ENCODE measurements at places on chromosomes 6 and 20.

DNA sequence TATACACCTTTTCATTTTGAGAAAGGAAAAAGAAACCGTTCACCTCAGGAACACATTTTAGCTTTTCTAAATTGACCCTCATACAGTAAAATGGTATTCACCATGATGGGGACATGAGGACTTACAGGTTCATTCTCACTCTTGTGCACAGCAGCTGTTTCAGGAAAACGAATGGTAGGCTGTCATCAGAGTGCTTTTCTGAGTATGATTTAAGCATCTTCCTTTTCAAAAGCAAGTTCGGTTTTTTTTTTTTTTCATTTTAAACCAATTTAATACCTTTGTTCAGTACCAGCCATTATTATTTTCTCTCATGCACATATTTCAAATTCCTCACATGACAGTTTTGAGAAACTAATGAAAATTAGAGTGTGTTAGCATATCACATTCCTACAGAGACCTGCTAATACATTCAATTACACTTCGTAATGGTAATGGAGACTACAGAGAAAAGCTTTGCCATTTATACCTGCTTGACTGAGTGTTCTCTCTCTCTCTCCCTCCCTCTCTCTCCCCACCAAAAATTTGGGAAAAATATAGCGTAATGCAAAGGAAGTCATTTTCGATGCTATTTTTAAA is 129.2 kb downstream of the SAMD5 start:
- no peak for DNase-seq

DNA sequence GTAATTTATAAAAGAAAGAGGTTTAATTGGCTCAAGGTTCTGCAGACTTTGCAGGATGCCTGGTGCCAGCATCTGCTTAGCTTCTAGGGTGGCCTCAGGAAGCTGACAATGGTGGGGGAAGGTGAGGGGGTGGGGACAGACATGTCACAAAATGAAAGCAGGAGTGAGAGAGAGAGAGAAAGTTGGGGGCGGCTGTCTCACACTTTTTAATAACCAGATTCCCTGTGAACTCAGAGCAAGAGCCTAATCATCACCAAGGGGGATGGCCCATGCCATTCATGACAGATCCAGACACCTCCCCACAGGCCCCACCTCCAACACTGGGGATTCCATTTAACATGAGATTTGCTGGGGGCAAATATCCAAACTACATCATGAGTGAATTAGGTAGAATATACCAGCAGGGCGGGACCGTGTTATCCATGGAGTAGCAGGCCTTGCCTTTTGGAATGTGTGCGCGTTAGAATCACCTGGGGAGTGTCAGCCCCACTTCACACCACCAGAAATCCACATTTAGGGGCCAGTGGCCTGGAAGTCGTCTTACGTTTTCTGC is 258.8 kb downstream of the CDH4 start:
- no peak for DNase-seq

DNA sequence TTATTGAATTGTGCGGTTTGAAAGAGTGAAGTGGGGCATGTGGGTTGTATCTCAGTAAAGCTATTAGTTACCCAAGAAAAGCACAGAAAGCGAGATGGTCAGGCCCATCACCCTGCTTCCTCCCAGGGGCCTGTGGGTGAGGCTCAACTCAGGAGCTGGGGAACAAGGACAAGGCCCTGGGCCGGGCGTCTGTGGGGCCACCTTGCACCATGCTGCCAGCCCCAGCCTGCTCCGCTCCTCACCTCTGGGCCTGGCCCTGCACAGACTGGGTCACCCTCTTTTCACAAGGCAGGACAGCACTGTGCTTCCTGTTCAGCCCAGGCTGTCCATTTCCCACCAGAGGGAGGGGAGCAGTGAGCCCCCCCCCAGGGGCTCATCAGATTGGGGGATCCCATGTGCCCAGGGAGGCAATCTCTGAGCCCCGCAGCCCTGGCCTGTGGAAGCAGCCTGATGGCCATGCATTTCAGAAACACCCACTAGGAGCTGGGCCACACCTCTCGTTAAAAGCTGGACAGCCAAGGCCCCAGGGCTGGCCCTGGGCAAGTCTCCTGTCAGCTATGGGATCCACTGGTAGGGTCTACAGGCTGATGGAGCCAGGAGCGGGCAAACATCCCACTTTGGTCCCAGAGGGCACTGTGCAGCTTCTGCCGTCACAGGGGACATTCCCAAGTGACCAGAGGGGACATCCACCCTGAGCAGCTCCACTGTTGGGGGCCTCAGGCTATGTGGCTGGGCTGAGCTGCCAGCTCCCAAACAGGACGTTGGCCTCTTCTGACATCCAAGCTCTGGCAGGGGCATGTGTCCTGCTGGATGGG is 55.9 kb downstream of the YTHDF1 start:
- DNase-seq, result no peak

DNA sequence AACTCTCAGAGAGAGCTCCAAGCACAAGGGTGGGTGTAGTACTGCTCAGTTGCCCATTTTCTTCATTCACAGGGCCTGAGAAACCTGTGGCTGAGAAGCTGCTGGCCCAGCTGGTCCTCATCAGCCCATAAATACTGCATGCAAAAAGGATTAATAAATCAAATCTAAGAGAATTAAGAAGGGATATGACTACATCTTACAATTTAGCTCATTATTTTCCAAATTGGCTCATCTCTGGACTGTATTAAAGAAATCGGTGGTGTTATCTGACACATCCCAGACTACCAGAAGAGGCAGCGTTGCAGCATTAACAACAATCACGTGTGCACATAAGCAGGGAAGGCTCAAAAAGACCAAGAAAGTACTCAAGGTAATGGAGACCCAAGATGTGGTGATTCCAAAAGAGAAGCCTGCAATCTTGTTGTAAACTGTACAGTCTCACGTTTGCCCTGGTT is 90.7 kb downstream of the CD24 start:
- DNase-seq, result no peak

GRCh38 chr6:121321282-121321681 is 13.0 kb downstream of the TBC1D32 start:
- no peak for DNase-seq

- no peak for DNase-seq
These were observed 140.7 kb upstream of the TMEM170B start for GRCh38 chr6:11396860-11397259.

- DNase-seq, result no peak
These were observed 404.6 kb upstream of the IRAK1BP1 start for GRCh38 chr6:78462728-78463127.

GRCh38 chr20:13671512-13671911 is 32.8 kb upstream of the TASP1 start:
- no peak for DNase-seq

DNA sequence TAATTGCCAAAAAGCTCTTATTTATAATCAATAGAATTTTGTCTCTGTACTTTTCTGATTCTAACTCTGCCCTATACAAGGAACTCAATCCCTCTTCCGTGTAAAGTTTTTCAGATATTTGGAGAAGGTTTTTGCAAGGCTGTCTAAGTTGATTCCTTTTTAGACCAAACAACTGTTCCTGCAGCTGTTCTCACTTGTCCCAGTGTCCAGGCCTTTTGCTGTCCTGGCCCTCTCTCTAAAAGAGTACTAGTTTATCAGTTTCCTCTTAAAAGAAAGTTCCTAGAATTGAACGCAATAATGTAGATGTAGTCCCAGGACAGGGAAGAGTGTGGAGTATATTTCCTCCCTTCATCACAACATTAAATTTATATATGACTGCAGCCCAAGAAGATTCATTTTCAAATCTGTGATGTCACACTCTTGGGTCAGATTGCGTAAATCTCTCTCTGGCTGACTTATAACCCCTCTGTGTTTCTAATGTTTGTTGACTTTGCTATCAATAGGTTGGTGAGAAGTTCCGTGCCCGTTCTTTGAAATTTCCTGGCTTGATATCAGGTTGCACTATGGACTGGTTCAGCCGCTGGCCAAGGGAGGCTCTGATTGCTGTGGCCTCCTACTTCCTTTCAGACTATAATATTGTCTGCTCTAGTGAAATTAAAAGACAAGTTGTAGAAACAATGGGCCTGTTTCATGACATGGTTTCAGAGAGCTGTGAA is 139.4 kb upstream of the GLP1R start:
- no peak for DNase-seq

DNA sequence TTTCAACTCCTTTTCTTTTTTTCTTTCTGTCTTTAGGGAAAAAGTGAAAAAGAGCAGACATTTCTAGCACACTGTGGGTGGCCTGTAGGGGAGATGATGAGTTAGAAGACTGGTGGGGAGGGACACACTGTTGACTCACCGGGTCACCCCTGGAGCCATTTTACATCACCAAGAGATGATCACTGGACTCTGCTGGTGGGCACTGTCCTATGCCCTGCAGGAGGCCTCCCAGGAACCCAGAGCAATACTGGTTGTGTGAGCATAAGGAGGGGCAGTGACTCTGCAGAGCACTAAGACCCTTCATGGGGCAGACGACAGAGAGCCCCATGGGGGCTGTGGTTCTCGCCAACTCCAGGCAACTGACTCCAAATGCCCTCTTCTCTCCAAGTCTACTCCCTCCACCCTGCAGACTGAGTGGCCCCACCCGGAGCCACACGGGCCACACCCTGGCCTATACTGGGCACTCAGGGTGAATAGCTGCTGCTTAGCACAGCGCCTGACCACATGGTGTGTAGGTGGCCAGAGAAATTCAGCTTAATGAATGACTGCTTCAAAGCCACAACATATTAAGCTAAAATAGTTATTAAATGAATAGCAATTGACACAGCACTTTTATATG is 177.5 kb downstream of the CDC5L start:
- DNase-seq, result no peak

GRCh38 chr6:69795469-69796072 is 1.2 kb downstream of the LMBRD1 start:
- no peak for DNase-seq

GRCh38 chr6:107870381-107870780 is 46.3 kb upstream of the SCML4 start:
- DNase-seq, result no peak

DNA sequence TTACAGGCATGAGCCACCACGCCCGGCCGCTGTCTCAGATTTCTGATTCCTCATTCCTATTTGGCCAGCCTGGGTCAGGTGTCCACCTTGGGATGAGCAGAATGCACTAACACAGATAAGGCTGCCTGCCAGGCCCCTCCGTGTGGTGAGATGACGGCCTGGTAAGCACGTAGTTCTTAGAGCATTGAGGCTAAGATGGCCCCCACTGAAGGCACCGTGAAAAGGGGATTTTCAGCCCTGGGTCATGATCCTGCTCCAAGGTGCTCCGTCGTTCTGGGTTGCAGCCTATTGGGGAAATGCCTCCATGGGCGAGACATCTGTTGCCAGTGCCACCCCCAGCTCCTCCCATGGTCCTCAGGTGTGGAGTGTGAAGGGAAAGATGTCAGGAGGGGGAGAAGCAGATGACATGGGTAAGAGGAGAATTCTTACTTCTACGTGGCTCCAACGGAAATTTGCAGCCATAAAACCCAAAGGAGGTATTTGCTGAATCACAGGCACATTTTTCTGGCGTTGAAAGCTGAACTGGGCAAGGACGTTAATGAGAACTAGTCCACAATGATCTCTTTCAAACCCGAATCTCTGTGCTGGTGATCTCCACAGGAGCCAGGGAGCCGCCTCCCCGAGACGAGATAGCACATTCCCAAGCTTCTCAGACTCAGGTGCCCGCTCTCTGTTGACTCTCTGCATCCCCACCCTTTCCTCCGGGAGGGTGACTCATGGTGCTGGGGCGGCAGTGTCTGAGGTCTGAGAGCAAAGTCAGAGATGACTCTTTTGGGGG is 34.0 kb upstream of the BMP6 start:
- no peak for DNase-seq

GRCh38 chr6:4561078-4561435 is 215.1 kb upstream of the CDYL start:
- no peak for DNase-seq

GRCh38 chr20:5067877-5068645 is 51.7 kb downstream of the PCNA start:
- DNase-seq, result no peak

GRCh38 chr20:24153101-24154040 is 164.8 kb upstream of the GGTLC1 start:
- DNase-seq, result no peak

- DNase-seq, result no peak
These were observed 272.2 kb upstream of the FOXQ1 start for GRCh38 chr6:1039746-1040145.

DNA sequence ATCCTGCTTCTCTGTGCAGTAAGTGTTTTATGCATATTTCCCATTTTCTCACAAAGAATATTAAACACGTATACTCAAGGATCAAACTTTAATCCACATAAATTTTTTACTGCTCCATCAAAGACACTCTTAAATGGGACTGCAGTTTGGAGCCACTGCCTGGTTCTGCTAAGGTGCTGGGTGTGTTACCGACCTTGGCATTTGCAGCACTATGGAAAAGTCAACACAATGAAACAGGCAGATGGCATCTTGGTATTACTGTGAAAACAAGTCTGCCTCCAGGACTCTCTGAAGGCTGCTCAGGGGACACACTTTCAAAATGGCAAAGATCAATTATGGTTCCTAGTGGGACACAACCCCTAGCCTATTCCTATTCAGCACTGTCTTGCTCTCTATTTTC is 17.3 kb upstream of the HLA-G start:
- no peak for DNase-seq

- DNase-seq, result no peak
These were observed 17.4 kb downstream of the PLEKHG1 start for GRCh38 chr6:150617062-150617461.

DNA sequence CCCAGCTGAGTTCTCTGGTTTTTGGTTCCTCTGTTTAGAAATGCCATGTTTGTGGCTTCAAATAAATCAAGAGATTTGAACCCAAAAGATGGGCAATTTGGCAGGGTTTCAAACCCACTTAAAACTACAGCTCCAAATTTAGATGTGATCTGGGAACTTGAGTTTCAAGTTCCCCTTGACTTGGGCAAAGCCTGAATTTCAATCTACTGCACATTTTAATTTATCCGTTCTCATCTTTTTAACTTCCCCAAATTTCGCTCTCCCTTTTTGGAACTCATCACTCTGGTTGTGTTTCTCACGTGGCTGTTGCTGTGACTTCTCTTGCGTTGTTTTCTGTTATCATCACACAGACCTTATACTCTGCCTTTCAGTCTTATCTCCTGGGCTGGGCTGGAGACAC is 230.9 kb downstream of the CDC5L start:
- no peak for DNase-seq

GRCh38 chr6:24911796-24912382 is 23.9 kb downstream of the RIPOR2 start:
- no peak for DNase-seq

DNA sequence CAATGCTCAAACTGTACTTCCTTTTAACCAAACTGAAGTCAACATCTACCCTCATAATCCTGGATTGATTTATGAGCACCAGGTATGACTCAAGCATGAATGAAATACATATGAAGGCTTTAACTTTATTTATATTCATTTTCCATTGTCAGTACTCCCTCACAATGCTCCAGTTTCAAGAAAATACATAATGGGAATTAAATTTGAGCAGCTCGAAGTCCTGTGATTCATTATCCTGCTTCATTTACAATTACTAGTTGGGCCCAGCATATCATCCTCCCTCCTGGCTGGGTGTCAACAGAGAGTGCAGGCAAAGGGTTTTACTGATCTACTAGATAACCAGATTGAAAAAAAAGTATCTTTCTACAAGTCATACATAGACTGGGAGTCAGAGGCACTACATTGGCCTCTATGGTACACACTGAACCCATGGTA is 10.1 kb downstream of the SAMHD1 start:
- no peak for DNase-seq

Data from NCI-H2081 (cell line).